Hematopoietic multipotent progenitor cell treated with erythropoietin and hydrocortisone succinate and interleukin-3 and kit ligand, for 4 days (in vitro differentiated cells): ENCODE measurements at places on chromosomes 6 and 20.

- no peak for DNase-seq
Measured at GRCh38 chr20:49851231-49851705, 38.6 kb downstream of the SLC9A8 start.

- DNase-seq: no peak
Measured at GRCh38 chr20:62816884-62817873, at the start of gene COL9A3. COL9A3 (plus strand) TSS chr20:62817050; CDS start chr20:62817065, 15 bp downstream.

DNA sequence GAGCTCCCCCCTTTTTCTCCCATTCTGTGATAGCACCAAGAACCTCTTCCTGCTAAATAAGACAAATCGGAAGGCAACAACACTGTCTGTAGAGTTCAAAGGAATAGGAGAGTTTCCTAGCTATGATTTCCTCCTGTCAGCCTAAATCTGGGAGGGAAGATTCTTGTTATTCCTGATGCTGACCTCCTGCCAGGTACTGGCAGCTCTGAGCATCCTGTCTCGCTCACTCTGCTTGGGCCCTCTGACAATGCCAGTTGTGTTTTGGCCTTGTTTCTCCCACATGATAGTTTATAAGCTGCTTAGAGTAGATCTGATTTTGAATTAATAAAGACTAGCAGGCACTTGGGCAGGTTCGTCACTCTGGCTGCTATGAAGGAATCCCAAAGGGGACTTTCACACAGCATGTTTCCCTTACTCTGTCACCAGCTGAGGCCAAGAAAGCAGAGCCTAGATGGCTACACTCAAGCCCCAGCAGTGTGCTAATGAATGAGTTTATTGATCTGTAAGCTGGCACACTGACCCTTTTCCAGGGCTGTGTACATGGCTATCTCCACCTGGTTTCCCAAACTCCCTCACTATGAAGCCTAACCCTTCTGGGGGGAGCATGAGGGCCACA lies 52.3 kb downstream of the UQCC1 start:
- no peak for DNase-seq

- no peak for DNase-seq
Measured at GRCh38 chr6:137829641-137830083, 37.4 kb upstream of the TNFAIP3 start.

GRCh38 chr20:32966881-32967781 lies 37.1 kb downstream of the SUN5 start:
- DNase-seq: peak; percentile 53

DNA sequence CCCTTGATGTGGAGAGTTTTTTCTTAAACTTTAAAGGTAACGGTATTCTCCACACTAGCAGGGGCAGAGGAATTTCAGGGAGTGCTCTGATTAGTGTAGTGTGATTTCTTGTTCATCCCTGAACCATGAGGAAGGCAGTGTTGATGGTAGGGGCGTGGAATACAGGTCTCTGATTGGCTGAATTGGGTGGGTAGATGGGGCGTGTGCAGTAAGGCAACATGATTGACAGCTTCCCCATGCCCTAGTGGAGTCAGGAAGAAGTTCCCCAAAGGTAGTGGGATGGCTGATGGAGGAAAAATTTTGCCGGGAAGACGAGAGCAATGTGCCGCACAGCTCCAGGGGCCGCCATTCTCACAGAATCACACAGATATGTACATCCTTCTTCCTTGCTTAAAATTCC lies 97.4 kb upstream of the SALL4 start:
- DNase-seq: no peak

GRCh38 chr20:4925842-4926530 lies 75.3 kb downstream of the SLC23A2 start:
- DNase-seq: peak; percentile 37

DNA sequence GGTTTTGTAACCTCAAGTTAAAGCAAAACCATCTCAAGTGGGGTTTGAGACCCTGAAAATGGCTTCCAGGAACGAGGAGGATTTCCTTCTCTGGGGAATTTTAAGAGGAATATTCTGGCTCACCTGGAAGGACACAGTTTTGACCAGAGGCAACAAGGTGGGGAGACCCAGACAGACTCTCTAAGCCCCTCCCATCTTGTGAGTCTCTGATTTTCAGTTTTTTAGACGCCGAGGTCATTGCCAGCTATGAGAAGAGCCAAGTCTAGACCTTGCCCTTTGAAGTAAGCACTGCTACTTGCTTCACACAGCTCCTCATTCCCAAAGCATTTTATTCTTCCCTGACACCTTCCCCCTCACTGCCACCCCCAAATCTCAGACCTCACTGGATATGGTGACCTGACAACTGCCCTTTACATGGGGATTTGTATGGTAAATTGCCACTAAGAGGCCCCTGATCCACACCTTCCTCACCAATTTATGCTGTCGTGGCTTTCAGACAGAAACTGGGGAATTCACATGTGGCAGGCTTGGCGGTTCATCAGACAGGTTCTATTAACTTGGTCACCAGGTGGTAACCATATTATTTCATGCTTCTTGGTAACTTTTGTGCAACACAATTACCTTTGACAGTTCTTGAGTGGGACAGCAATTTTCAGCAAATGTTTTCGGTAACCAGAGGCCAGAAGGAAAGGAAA lies 116.2 kb downstream of the ISM1 start:
- DNase-seq: no peak

- no peak for DNase-seq
Measured at GRCh38 chr20:10492065-10492464, 57.0 kb downstream of the SLX4IP start.

DNA sequence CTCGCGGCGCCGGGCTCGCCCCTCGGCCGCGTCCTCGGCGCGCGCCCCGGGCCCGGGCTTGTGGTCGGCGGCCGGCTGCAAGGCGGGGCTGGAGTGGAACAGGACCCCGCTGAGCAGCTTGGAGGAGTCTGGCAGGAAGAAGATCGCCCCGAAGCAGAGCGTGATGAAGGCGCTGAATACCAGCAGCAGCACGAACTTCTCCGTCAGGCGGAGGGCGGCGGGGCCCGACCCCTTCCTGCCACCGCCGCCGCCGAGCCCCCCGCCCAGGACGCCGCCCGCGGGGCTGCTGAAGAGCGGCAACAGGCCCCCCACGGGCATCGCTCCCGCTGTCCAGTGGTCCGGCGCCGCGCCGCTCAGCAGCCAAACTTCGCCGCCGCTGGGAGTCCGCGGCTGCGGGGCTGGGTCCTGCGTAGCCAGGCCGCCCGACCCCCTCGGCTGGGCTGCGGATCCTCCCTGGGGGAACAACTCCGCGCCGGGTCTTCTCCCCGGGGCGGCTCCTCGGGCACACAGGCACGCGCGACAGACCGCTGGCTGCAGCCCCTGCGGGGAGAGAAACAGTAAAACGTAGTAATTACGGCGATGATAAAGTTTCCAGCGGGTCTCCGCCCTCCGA lies 707 bp downstream of the MAN1A1 start:
- peak; percentile 59 for DNase-seq

DNA sequence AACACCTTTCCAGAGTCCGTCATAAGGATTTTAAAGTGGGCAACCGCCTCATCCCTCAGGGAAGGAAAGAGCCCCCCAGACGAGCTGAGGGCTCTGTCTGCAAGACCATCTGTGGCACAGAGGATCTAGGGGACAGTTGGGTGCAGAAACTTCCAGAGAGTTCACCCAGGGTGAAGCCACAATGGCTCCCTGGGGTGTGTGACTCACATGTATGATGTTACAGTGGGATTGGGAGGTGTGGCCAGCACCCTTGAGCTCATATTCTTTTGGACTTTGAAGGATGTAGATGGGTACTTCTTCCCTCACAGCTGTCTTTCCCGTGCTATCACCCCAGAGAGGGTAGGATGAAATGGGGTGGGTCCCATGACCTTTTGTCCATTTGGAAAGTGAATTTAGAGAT lies 95.5 kb downstream of the NCR2 start:
- DNase-seq: no peak

DNA sequence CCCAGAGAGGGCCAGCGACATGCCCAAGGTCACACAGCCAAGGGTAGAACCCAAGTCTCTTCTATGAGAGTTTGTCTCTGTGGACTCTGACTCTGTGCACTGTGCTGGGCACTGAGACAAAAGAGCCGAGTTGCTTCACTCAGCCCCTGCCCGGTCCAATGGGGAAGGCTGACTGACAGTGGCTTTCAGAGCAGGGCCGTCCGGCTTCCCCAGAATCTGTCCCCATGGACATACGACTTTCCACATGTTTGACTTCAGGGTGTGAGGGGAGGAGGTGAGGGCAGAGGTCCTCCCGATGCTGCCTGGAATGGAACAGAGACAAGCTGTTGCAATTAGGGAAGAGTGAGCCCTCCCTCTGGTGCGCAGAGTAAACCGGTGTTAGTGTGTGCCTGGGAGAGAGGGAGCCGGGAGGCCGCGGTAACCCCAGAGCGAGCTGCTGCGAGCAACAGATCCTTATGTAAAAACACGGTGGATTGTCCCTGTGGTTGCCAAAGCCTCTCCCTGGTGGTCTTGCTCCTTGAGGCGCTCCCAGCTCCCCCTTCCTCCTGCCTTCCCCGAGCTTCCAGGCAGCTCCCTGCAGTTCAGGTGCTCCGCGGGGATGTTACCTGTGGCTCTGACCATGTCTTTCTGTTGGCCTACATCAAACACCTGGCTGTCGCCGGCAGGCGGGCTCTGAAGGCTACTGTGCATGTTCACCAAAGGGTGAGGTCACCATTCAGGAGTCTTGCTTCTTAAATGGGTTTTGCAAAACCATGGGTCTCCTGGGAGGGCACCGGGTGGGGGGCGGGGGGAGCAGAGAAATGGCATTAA lies 672 bp downstream of the SIRPA start:
- DNase-seq: peak; percentile 36

DNA sequence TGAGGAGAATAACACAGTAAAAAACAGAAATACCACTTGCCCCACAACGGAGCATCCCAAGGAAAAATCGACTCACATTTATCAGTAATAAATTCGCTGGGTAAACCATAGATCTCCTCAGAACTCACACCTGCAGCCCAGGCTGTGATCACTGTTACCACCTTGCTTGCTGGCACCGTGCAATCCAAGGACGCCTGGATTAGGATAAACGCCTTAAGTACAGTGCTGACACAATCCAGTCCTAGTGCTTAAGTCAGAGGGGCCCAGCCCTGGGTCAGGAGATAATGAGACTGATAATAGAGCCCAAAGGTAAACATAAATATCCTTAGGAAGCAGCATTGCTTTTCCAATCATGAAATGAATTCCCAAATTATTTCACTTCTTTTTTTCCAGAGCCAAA lies 62.5 kb downstream of the EPB41L2 start:
- DNase-seq: no peak

DNA sequence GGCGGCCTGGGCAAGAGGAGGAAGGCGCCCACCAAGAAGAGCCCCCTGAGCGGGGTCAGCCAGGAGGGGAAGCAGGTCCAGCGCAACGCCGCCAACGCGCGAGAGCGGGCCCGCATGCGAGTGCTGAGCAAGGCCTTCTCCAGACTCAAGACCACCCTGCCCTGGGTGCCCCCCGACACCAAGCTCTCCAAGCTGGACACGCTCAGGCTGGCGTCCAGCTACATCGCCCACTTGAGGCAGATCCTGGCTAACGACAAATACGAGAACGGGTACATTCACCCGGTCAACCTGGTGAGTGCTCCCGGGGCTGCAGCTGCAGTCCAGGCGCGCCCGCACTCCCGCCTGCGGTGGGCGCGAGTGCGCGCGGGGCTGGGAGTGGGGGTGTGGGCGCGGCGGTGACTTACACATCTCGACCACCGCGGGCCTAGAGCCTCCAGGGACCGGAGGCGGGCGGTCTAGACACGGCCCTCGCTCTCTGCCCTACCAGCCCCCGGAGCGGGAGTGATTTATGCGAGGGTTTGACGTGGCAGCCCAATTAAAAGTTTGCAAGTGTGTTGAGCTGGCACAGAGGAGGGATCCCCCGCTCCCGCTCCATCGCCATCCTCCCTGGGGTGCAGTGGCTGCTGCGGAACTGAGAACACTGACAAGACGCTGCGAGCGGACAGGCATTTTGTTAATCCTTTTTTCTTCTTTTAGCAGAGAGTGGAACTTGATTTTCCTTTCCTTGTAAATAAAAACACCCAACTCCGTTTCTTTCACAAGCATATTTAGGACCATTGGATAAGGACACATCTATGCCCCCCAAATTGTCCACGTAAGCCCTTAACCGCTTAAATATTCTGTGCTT lies 867 bp downstream of the TCF21 start:
- DNase-seq: no peak

DNA sequence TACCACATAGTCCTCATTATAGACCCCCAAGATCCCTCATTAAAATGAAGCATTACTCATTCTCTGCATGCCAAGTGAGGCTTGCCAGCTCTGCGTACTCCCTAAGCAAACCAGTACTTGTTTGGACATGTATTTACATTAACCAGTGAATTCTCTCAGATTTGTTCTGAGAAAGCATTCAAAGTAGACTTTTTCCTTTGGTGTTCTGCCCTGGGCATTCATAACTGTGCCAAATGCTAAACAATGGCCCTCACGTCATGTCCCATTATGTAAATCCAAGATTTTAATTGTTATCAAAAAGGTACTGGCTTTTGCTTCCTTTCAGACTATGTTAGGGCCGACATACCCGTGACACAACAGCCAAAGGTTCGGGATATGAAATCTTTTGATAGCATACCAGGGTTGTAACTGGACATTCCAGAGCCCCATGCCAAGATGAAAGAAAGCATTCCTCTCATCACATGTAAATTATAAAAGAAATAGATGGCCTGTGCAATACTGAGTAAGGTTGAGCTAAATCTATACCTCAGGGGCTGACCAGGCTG lies 164.2 kb downstream of the ADAT2 start:
- no peak for DNase-seq
